Peyer's patch (tissue), 4 donors: ENCODE measurements at places on chromosomes 6 and 20.

DNA sequence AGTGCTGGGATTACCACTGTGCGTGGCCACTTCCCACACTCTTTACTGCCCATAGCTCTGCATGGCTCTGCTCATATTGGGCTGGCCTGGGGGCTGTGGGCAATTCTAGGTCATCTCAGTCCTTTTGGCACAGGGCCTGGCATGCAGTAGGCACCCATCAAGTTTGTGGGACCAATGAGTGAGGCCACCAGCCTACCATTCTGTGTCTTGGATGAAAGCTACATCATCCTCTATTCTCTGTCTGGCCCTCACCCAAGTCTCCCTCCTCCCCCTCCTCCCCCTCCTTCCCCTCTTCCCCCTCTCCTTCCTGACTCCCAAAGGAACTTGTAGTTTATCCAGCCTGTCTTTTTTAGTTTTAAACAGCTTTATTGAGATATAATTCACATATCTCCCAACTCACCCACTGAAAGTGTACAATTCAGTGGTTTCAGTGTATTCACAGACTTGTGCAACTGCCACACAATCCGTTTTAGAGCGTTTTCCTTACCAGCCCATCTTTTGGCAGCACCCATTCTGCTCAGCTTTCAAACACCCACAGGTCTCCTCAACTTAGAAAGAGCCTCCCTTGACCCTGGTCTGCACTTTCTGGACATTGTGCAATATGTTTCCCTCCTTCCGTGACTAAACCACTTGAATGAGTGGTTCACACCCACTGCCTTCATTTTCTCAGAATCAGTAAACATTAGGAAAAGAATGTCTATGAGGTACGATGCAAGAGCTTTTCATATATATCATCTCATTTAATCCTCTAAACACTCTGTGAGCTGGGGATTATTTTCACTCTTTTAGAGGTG is 21.5 kb upstream of the MRPS18A start:
- no peak for DNase-seq

GRCh38 chr20:52213995-52214394 is 22.4 kb upstream of the ZFP64 start:
- DNase-seq: no peak

- peak; percentile 49 for DNase-seq
Observed at GRCh38 chr6:75283907-75284631, 523 bp downstream of the TMEM30A start.

DNA sequence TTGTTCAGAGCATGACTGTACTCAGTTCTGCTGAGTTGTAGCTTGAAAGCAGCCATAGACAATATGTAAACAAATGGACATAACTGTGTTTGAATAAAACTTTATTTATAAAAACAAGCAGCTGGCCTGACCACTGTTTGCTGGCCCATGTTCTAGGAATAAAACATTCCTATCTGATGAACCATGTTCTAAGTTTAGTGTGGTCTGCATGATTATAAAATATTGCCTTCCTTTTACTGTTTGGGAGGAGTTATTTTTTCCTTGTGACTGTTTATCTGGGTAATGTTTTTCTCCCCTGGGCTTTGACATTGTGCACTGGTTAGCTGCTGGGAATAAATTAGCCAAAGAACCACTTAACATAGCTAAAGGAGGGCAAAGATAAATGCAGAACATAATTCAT is 55.1 kb downstream of the CDS2 start:
- no peak for DNase-seq

- peak; percentile 64 for DNase-seq
Observed at GRCh38 chr6:24910961-24911725, 24.6 kb downstream of the RIPOR2 start.

DNA sequence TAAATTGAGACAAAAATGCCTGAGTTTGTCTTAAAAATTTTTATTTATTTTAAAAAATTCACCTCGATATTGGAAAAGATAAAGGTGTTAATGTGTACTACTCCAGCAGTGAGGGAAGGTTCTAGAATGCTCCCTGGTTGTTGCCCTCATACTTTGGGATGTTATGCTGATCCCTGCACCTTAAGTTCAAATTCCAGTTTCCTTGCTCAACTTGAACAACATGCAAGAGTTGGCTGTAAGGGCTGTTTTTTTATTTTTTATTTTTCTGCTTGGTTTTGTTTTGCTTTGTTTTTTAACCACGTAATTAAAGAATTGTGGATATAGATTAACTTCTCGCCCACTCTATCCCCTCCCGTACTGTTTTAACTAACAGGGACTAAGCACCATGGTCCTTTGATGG is 158.7 kb upstream of the CITED2 start:
- DNase-seq: no peak
